ENCODE measurements at places on chromosomes 6 and 20. TPM values are rescaled to one million over a fixed set of nuclear protein-coding genes. Genes with fewer than 3 reads are reported as not detected.

Gene FERMT1
- total RNA-seq, result 0.52 TPM

Gene SPDEF
- not detected for total RNA-seq

Gene SLC35F1
- 0.09 TPM for total RNA-seq

Gene TRIM40
- not detected for total RNA-seq

Gene STX11
- 20.7 TPM for total RNA-seq

Gene GNAS-AS1
- 1.7 TPM for total RNA-seq

Gene TMEM151B
- total RNA-seq, result not detected

Gene TGM3
- total RNA-seq, result not detected

Gene NKX2-2
- total RNA-seq, result not detected

Gene PROKR2
- not detected for total RNA-seq

Gene GSTA1
- total RNA-seq, result not detected

Gene TSPO2
- not detected for total RNA-seq

Gene ECT2L
- total RNA-seq, result not detected

Gene CEP162
- total RNA-seq, result 4.9 TPM

Gene TINAG
- total RNA-seq, result not detected

Gene PSMB8
- total RNA-seq, result 371 TPM

Gene ADGRF1
- total RNA-seq, result not detected

Gene HLA-DPA1
- 27.9 TPM for total RNA-seq

Gene NRSN1
- not detected for total RNA-seq

Gene FLRT3
- not detected for total RNA-seq

Gene SSTR4
- total RNA-seq, result not detected

Gene MTFR2
- 23.9 TPM for total RNA-seq

Gene TAGAP
- 113 TPM for total RNA-seq

Gene SRMS
- total RNA-seq, result not detected

Gene ERMARD
- total RNA-seq, result 26.6 TPM

Gene JAG1
- 0.58 TPM for total RNA-seq

Gene PNPLA1
- not detected for total RNA-seq

Gene AK9
- total RNA-seq, result 3.0 TPM

Gene VEGFA
- total RNA-seq, result 104 TPM

Data from activated CD8-positive, alpha-beta T cell treated with anti-CD3 and anti-CD28 coated beads for 36 hours (primary cell).